ENCODE measurements at places on chromosomes 5 and 9.

GRCh38 chr5:55036477-55036876 lies 12.4 kb downstream of the GZMK start:
- no peak for DNase-seq

DNA sequence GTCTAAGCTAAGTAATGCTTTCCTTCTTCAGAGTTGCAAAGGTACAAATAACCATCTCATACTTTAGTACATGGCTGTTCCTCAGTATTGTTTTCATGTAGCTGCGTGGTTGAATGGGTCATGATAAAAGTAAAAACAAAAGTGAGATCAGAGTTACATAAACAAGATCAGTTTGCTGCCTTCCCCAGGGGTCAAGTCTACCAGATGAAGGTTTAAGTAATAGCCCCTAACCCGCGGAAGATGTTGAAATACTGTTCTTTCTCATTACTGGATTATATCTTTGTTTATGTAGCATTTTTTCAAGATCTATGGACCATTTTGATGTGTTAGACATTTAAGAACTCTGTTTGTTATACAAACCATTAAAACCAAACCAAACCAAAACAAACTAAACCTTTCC lies 34.1 kb upstream of the ARRDC3 start:
- no peak for DNase-seq

- no peak for DNase-seq
Observed at GRCh38 chr9:4096121-4096520, 203.7 kb downstream of the GLIS3 start.

- DNase-seq, result no peak
Observed at GRCh38 chr5:161002571-161003074, 150.6 kb upstream of the ATP10B start.

- DNase-seq, result no peak
Observed at GRCh38 chr5:137342764-137343163, 156.4 kb downstream of the SPOCK1 start.

DNA sequence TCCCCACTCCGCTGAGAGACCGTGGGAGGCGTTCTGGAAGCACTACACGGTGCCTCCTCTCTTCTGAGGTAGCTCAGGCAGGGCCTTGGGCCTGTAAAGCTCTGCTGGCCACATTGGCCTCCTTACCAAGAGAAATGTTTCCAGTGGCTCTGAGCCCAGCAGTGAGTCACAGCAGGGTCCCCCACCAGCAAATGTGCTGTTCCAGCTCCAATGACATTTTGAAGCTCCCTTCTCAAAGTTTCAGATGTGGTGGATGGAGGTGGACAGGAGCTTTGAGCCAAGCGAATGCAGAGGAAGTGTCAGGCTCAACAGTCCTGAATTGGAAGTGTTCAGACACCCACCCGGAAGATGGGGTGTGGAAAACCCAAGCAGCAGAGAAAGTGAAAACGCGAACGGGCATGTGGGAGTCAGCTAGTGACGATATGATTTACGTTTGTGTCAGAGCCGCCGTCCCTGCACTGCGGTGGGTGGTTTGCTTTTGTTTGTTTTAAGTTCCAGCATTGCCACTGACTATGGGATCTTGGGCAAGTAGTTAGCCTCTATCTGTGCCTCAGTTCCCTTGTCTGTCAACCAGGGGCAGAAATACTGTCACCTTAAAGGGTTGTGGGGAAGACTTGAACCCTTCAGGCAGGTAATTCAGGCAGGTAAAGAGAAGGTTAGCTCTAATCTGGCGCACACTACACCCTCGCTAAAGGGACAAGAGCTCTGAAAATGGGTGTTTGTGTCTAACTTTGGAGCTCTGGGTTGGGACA lies 38.2 kb downstream of the C5orf15 start:
- peak; percentile 52 for DNase-seq

- no peak for DNase-seq
Observed at GRCh38 chr9:4490705-4491625, 697 bp downstream of the SLC1A1 start.

DNA sequence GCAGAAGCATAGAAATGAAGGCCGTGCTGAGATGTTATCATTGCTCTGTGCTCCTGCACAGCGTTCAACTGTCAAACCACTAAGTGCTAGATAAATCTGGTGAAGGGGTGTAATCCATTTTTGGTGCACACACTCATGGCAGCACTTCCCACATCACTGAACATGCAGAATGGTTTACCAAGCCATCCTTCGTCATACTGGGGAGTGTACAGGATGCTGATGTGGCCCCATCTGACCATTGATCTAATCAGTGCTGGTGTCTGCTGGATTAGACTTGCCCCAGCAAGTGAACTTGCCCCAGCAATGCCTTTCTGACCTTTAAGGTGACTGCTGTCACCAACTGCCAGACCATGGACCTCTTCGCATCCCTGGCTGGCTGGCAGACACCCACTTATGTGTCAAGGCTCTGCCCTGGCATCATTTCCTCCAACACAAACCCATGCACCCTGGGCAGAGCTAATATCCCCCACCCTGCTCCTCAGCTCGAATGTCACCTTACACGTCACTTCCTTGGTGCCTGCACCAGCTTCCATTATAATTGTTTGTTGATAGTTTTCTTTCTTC lies 4.2 kb upstream of the SEMA4D start:
- peak; percentile 53 for DNase-seq

GRCh38 chr9:18545636-18546360 lies 71.8 kb downstream of the ADAMTSL1 start:
- no peak for DNase-seq

- no peak for DNase-seq
Observed at GRCh38 chr9:36018129-36018528, 18.6 kb upstream of the RECK start.

DNA sequence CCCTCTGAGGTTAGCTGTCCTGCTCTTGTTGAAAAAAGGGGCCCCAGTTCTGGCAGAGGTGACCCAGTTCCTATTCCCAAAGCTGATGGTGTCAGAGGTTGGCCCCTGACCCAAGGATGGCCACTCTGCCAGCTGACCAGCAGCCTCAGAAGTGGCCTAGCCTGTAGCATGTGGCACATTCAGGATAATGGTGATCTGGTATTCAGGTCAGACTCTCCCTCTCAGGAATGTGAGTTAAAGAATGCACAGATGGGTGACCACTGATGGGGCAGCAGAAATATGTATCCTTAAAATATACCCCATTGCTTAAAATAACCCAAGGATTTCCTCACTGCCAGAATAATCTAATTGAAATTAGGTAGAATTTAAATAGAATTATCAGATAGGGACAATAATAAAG lies 369.2 kb downstream of the SEMA5A start:
- no peak for DNase-seq

- no peak for DNase-seq
Observed at GRCh38 chr5:135433681-135434426, 13.3 kb downstream of the DCANP1 start.

DNA sequence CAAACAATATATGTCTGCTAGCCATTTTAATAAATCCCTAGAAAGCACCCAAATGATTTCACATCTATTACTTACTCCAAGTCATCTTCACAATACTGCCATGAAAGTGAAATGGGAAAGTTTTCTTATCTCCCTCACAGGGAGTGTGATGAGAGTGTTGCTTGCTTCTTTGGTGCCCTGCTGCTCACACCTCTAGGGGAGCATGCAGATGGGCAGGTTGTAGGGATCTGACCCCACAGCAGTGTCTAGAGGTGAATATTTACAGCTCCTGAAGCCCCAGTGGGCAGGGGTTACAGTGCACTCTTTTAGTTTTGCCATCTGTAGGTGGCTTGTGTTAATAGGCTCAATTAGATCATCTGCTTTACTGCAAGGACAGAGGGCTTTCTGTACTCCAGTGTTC lies 173.2 kb downstream of the GABRG2 start:
- DNase-seq, result no peak

GRCh38 chr5:172436078-172436878 lies 18.0 kb downstream of the SH3PXD2B start:
- no peak for DNase-seq
